NCI-H748 treated with DMSO at 0.1 percent for 48 hours (cell line): ENCODE measurements at places on chromosomes 3 and 15.

DNA sequence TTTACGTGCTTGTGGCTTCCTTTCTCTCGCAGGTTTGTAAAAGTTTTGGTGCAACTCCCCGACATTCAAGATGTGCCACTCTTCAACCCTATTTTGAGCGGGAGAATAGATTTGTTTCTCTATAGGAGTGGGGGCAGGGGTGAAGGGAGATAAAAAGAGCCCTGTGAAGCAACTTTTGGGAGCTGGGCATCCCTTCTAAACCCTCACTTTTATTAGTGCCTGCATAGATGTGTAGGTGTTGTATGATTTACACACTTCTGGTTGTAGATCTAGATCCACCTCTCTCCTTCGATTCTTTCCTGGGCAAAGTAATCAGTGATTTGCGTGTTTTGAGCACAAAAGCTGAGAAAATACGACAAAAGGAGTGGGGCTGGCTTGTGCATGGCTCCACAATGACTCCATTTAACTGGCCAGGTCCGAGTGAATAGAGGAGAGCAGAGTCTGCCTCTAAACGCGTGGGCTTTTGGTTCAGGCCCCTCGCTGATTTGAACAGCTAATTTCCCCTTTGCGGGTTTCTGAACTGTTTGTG, 17.7 kb downstream of the SOX2 start:
- DNase-seq: no peak

GRCh38 chr3:169556349-169556870, 107.1 kb downstream of the MECOM start:
- DNase-seq: no peak

GRCh38 chr3:159879598-159879997, 109.0 kb upstream of the IL12A start:
- DNase-seq: no peak

GRCh38 chr3:47867451-47868044, 64.6 kb downstream of the DHX30 start:
- DNase-seq: no peak

GRCh38 chr3:34998902-34999301, 640.4 kb upstream of the ARPP21 start:
- DNase-seq: no peak

DNA sequence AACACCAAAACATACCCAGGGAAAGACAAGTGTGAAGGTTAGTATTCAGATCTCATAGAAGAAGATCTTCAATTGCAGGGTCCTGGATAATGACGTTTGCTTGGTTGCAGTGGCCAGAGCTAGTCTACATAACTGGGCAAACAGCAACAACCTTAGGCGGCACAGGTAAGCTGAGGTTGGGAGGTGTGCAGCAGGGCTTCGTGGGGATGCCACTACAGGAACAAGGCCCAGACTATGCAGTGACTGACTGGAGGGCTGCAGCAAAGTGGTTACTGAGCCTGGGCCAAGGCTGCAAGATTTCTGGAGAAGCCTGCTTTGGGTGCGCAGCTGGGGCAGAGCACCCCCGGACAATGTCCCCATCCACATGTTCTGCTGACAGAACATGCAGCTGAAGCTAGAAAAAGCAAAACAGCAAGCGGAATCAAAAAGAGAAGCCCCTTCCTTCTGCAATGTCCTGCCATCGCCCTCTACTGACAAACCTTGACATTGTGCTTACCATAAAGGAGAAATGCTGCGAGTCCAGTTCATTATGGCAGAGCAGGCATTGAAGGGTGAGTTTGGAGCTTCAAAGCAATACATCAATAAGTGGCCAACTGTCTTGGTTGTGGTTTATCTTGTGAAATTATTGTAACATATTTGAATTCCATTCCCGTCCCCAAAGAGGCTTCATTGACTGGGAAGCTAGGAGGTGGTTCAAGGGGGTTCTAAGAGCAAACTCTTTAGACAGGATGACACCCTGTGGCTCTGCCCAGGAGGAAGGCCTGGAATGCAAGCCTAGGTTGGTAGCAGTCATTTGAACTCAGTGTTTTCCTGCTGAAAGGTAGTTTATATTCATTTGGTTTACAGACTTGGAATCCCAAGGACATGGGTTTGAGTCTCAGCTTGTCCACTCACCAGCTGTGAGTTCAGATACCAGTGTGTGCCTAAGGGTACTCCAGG, 217.0 kb downstream of the PDCD6IP start:
- DNase-seq: no peak

- peak; percentile 9 for DNase-seq
Measured at GRCh38 chr3:109899925-109900324, 562.6 kb upstream of the DPPA4 start.

- DNase-seq: no peak
Measured at GRCh38 chr15:78730955-78731354, 80.3 kb downstream of the ADAMTS7 start.

- no peak for DNase-seq
Measured at GRCh38 chr15:69128667-69129311, 31.6 kb upstream of the GLCE start.

DNA sequence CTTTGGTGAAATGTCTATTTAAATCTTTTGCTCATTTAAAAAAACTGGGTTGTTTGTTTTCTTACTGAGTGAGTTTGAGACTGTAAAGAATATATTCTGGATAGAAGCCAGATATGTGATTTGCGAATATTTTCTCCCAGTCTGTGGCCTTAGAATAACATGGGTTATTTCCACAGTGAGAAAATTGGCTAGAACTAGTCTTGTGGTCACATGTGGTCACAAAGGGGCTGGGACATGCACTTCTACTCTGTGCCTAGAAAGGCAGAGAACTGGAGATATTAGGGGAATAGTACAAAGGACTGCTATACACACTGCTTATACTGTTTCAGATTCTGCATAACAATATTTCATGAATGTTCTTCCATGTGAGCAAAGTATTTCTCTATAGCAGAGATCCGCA, 79.9 kb upstream of the RGMA start:
- DNase-seq: no peak
